ENCODE measurements at places on chromosomes 11 and 22.
A peak's percentile ranks its signal among the peaks of the same experiment; 100 is the strongest.

DNA sequence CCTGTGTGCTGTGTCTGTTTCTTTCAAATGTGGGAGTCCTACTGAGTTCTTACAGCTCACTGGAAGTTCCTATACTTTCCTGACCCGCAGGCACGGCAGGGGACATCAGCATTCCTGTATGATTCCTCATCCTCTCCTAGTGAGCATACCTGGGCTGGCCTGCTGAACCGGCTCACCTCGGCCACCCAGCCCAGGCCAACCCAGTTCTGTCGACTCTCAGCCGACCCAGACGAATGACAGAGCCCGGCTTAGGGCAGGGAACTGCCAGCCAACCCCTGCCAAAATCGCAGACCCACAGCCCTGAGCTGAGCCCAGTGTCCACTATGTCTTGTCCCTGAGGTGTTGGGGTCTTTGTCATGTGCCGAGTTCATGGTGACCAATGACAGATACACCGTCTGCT lies 339.7 kb downstream of the BRD1 start:
- DNase-seq, result no peak

DNA sequence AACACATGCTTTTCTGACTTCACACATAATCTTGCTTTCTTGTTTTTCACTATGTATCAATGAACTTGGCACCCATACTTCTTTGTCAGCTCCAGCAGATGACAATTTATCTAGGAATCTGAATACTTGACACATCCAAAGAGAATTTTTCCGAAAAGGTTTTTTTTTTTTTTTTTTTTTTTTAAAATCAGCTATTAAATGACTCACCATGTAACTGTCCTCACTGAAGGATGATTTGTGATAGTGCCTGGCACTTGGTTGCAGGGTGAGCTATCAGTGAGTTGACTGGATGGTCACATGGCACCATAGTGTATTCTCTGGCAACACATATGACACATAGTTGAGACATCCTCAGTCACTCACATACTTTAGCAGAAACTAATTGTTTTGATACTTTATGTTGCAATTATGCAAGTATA lies 133.4 kb upstream of the E2F8 start:
- DNase-seq, result no peak

- DNase-seq, result peak; percentile 16
Measured at GRCh38 chr22:33105501-33105911, 47.3 kb upstream of the SYN3 start.

- no peak for DNase-seq
Measured at GRCh38 chr22:44683881-44684280, 18.1 kb upstream of the PRR5 start.

DNA sequence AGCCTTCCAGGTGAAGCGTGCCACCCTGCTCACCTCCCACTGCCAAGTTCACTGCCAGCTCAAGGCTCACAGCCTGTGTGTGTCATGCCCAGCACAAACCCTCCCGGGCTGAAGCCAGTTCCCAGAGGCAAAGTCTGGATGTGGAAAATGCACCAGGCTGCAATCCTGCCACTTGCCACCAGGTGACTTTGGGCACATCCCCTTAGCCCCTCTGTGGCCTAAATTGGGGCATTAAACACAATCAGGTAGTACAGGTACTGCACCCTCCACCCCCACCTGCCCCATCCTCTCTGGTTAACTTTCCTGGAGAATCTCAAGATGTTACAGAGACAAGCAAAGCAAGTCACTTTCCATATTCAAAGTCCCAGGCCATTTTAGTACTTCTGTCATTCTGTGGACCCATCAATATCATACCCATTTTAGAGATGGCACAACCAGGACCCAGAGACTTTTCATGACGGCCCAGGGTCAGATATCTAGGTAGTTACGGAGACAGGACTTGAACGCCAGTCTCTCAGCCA lies 1.8 kb upstream of the RASD2 start:
- DNase-seq, result no peak

- peak; percentile 96 for DNase-seq
Measured at GRCh38 chr22:35629406-35630216, 12.5 kb upstream of the MB start.

DNA sequence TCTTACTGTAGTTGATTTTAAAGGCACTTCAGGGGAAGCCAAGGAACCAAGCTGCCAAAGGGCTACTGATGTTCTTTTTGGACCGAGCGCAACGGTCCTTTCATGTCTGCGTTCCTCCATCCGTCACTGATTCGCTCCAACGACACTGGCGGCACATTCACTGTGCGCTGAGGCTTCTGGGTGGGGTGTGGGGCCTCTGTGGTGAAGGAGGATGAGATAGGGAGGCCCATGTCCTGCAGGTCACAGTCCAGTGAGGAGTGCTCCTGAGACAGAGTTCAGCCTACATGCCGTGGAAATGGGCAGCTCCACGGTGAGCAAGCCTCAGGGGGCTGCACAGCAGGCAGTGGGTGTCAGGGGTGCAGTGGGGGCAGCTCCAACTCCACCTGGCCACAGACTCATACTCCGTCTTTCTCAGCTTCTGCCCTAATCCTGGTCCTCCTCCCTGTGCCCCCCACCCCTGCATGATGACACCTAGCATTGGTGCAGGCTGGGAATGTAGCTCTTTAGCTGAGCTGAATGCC lies 87.8 kb upstream of the SHANK2 start:
- no peak for DNase-seq

- DNase-seq, result no peak
Measured at GRCh38 chr11:22461626-22462025, 123.4 kb downstream of the SLC17A6 start.

DNA sequence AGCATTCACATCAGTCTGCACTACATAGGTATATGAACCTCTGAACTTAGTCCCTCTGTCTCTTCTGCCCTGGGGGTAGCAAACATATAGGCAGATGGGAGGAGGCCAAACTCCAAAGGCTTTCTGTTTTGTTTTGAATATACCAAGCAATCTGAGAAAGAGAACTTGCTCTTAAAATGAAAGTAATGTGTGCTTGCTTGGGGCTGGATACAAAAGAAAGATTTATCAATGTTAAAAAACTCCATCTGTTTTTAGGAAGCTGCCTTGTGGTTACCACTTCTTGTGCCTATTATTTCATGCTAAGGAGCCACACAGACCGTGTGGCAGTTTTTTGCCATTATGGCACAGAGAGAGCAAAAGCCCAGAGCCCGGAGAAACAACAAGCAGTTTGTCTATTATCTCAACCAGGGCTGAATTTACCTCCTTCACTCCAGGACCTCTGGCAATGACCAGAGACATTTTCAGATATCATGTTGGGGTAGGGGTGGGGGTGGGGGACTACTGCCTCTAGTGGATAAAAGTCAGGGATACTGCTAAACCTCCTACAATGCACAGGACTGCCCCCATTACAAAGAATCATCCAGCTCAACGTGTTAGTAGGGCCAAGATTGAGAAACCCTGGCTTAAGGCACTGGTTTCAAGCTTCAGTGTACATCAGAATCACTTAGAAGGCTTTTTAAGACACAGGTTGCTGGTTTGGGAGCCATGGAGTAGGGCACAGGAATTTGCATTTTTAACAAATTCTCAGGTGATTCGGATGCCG lies 124.2 kb downstream of the APIP start:
- DNase-seq, result no peak

DNA sequence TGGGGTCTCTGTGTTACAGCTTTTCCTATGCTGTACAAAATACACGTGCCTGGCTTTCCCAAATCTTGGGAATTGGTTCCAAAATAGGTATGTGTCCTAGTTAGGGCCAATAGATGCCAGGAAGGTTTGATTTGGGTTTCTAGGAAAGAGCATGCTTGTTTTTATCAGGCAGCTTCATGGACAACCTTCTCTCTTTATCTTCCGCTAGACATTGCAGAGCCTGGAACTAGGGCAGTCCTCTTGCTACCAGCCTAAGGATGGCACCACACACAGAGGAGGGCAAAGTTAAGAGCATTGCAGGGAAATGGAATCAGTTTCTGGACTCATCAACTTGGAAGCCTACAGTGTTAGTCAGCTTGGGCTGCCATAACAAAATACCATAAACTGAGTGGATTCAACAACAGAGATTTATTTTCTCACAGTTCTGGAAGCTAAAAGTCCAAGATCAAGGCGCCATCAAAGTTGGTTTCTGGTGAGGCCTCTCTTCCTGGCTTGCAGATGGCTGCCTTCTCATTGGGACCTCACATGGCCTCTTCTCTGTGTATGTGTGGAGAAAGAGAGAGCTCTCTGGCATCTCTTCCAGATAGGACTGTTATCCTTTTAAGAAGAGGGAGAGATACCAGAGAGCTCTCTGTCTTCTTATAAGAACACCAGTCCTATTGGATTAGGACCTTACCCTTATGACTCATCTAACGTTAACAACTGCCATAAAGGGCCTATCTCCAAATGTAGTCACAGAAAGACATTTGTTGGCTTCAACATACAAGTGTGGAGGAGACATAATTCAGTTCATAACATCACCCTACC lies 27.3 kb upstream of the CREB3L1 start:
- DNase-seq, result no peak

GRCh38 chr22:19942157-19943081 lies 801 bp upstream of the TXNRD2 start:
- DNase-seq, result no peak

- DNase-seq, result peak; percentile 81
Measured at GRCh38 chr11:59247531-59248227, 35.0 kb upstream of the MPEG1 start.

- DNase-seq, result no peak
Measured at GRCh38 chr22:32208681-32209080, 3.8 kb upstream of the RFPL2 start.

- DNase-seq, result no peak
Measured at GRCh38 chr11:47564933-47565339, 463 bp upstream of the PTPMT1 start.

- DNase-seq, result no peak
Measured at GRCh38 chr22:41828516-41828915, 4.4 kb upstream of the SREBF2 start.

DNA sequence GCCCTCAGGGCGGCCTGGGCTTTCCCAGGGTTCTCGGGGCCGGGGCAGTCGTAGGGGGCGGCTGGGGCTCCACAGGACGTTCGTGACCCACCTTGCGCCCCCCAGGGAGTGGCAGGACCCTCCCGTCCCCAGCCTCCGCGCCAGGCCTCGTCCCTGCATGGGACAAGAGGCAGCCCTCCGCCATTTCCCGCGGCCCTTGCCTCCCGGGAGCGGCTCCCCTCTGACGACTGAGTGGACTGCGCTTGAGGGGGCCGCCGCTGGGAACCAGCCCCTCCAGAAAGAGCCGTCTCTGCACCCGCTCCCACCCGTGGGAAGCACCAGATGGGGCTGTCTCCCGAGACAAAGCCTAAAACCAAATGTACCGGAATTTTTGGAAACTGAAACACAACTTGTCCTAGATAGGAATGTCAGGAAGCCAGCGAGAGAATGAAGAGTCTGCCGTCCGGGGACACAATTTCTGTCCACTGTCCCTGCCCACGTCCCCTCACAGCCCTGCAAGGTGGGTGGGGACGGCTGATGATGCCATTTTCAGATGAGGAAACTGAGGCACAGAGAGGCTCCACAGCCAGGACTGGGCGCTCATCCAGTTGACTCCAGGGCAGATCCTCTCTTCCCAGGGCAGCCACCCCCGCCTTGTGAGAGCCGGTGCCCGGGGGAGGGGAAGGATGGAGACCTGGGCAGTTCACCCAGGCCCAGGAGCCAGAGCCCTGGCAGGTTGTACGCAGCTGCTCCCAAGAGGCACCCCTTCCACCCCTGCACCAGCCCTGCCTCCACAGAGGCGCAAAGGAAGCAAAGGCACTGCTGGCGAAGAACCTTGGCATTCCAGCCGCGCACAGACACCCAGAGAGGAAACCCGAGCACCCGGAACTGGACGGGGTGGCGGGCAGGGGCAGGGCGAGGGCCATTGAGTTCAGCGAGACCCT lies 18.1 kb upstream of the PICK1 start:
- no peak for DNase-seq

DNA sequence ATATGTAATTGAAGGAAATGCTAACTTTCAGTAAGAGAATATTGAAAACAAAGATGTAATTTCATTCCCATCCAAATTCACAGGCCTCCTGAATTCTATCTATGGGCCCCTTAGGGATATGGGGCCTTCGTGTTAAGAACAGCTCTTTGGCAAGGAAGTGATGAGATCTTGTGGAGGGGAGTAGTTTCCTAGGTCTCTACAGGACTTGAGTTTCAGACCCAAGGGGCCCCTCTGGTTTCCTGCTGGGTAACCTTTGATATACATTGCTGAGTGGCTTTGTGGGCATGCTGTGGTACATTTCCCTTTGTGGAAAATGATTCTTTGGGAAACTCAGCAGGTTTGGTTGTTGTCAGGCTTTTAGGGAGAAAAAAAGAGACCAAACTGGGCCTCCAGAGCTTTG lies 6.2 kb downstream of the STIM1 start:
- no peak for DNase-seq

DNA sequence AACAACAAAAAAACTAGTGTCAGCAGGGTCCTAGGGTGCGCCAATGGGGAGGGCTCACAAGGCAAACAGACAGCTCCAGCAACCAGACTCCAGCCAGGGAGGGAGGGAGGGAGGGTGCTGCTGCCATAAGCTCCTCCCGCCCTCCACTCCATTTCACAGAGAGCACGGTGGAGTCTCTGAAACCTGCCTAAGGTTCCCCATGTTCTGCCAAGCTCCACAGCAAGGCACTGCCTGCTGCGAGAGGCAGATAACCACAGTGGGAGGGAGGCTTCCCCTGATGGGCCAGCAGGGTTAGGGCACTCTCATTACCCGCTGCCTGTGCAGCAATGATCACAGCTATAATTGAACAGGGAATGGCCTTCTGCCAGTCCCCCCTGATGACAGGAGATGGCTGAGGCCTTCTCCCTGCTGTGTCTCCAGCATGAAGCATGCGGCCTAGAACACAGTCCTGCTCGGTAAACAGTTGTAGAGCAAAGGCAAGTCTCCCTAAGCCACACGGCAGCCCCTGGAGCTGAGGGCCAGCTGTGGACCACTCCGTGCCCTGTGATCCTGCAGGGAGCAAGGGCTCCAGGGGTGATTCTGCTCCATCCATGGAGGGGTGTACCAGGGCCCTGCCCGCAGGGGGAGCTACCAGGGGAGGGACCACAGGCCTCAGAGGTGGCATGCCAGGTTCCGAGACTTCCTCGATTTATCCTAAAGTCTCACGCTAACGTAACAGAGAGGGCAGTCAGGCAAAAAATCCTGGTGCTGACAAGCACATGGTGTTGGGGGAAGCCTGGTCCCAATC lies 42.9 kb downstream of the PC start:
- no peak for DNase-seq

DNA sequence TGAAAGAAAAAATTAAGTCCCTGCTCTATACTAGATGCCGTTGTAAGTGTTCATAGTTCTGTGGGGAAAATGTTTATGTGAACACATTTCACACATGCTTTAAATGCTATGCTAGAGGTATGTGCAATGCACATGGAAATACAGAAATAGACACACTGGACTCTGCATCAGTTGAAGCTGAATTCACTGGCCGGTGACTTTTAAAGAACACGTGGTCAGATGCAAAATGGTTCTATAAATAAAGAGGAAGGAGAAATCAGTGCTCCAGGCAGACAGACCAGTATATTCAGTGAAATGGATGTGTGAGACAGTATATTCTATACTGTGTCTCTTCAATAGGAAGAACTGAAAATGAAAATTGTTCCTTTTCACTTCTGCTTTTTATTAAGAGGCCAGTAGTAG lies 29.9 kb downstream of the TRPC6 start:
- DNase-seq, result no peak

- DNase-seq, result no peak
Measured at GRCh38 chr22:23841736-23842445, 3.1 kb upstream of the DERL3 start.
